ENCODE measurements at places on chromosomes 5 and 9.

DNA sequence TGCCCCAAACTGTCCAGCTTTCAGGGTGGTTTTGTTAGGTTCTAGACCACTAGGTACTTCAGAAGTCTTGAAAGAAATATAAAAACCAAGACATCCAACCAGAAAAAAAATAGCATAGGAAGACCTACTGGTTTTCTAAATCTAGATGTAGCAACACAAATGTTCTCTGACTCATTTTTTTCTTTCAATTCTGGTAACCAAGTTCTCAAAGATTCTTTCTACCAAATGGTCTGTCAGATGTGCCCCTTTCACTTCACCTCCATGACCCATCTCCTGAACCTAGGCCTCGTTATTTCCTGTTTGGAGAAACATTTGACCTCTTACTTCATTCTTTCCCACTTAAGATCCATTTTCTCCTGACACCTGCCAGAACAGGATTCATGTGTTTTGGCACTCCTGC, 355.3 kb downstream of the KIAA0825 start:
- no peak for DNase-seq

DNA sequence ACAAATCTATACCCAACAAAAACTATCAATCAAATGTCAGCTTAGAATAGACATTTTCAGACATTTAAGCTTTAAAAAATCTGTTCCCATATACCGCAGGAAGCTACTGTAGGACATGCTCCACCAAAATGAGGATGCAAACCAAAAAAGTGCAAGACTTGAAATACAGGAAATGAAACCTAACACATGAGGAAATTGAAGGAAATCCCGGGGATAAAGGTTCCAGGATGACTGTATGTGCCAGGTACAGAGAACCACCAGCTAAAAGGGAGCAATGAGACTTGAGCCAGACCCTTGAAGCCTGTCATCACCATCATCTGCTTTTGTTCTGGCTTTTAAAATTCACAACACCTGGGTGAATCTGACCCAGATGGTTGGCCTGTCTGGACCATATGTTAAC, 21.4 kb downstream of the DIAPH1 start:
- no peak for DNase-seq

GRCh38 chr9:642014-642413, 199.5 kb upstream of the DMRT1 start:
- no peak for DNase-seq

DNA sequence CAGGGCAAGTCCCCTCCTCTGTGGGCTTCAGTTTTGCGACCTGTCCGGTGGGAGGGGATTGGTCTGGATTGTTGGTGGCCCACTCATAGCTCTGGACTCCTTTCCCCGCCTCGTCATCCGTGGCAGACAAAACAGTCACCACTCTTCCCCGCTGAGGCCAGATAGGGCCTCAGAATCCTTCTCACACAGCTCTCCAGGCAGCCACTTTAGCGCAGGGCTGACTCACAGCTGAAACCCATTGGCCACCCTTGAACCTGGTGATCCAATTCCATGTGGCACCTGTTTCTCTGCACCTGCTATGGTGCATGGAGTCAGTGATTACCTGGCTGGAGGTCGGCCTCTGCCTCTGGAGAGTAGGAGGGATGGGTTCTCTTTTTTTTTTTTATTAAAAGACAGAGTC, 15.8 kb upstream of the CACFD1 start:
- no peak for DNase-seq

DNA sequence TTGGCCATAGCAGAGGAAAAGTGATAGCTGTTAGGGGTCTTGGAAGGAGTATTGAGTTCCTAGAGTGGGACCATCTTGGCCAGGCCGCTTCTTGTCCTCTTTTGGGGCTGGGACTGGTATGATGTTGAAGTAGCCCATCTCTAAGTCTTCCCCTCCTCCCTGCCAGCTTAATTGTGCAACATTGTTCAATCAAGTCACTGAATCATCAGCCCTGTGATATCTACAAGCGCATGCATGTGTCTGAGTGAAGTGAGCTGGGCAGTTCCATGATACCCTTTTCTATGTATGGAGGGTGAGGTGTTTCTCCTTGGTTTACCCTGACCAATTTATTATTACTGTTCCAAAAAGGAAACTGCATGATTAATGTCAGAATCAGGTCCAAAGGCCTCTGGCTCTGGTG, 112.2 kb downstream of the C9orf152 start:
- no peak for DNase-seq

GRCh38 chr5:59790376-59790775, 103.2 kb downstream of the PDE4D start:
- DNase-seq = no peak

GRCh38 chr5:167840527-167841130, 450.8 kb upstream of the WWC1 start:
- no peak for DNase-seq

- DNase-seq = no peak
These were observed 165.2 kb upstream of the MSX2 start for GRCh38 chr5:174559141-174559540.

DNA sequence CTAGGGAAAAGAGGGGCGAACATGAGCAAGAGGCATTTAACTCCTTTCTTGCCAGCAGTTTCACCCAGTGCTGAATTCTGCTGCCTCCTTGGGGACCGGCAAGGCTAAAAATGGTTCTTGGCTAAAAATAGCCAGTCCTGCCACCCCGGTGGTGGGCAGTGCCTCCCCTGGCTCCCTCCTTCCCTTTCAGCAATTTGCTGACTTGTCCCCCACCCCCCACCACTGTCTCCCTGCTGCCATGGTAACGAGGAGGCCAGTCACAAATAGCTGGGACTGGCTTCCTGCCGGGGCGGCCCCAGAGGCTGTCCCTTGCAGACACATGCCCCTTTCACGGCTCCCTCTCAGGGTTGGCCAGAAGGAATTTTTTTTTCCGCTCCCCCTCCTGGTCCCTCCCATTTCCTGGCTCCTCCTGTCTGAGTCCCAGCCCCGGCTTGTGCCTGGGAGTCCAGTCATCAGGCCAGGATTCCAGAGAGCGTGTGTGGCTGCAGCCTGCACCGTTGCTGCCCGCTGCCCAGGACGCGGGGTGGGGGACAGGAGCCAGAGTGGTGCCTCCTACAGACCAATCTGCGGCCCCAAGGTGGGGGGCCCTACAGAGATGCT, 130.3 kb downstream of the RGS3 start:
- no peak for DNase-seq

GRCh38 chr5:173913686-173914321, 25.7 kb downstream of the CPEB4 start:
- no peak for DNase-seq

GRCh38 chr5:107512029-107512428, 158.7 kb downstream of the EFNA5 start:
- DNase-seq = no peak

DNA sequence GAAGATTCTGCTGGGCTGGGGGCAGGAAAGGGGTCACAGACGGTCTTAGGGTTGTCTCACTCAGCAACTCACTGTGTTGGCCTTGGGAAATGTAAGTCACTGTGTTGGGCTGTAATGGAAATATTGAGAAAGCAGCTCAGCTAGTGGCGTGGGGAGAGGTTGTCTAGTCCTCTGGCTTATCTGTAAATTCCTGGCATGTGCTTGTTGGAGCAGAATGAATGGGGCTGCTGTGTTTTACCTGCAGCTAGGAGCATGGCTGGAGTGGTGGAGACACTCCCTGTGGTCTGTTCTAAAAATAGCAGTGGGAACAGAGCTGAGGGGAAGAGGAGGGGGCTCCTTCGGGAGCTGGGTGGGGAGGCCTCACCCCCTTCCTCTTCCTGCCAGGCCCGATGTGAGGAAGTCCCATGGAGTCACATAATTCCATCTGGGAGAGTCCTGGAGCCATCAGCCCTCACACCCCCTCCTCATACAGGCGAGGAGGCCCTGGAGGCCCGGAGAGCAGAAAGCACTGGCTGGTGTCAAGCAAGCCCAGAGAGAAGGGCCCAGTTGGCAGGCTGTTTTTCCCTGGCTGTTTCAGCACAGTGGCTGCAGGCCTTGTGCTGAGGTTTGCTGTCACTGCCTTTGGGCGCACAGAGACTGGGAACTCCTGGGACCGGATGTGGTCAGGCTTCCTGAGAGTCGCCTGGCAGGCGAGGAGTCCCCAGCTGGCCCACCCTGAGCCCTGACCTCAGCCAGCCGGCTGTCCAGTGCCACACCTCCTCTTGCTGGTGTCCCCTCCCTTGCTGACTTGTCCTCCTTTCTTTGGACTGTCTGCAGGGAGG, 84.9 kb downstream of the RGS3 start:
- no peak for DNase-seq

GRCh38 chr5:3604501-3604900, 8.9 kb downstream of the IRX1 start:
- DNase-seq = no peak

GRCh38 chr9:131545003-131545785, at the start of gene PRRT1B:
PRRT1B (plus strand) TSS chr9:131545523; CDS start chr9:131545616, 93 bp downstream.
- DNase-seq = no peak

DNA sequence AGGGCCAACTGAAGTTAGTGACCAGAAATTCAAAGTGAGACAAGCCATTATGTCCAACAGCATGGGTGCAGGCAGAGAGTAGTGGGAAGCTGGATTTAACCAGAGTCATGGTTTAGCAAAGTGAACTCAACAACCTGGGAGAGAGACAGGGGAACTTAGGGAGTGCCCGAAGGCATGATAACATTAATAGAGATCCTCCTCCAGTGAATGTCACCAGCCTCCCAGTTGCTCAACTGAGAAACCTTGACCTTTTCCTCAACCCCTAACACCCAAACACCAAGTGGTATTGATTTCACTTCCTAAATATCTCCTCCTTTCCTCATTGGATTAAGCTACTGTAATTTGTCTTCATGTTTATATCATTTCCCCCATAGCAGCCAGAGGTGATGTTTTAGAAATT, 42.6 kb downstream of the HMGCS1 start:
- DNase-seq = no peak

- no peak for DNase-seq
These were observed 6.0 kb upstream of the GPR21 start for GRCh38 chr9:123027517-123027916.

GRCh38 chr5:174654442-174654841, 69.9 kb upstream of the MSX2 start:
- no peak for DNase-seq

- no peak for DNase-seq
These were observed 20.9 kb downstream of the OR2Y1 start for GRCh38 chr5:180718810-180719453.

All from NCI-H187 (cell line).